Stimulated activated CD4-positive, alpha-beta T cell treated with anti-CD3 and anti-CD28 coated beads, Interleukin-15, amount 100 ng/mL, for 24 hours (primary cell): ENCODE measurements at places on chromosomes 13 and 19.

DNA sequence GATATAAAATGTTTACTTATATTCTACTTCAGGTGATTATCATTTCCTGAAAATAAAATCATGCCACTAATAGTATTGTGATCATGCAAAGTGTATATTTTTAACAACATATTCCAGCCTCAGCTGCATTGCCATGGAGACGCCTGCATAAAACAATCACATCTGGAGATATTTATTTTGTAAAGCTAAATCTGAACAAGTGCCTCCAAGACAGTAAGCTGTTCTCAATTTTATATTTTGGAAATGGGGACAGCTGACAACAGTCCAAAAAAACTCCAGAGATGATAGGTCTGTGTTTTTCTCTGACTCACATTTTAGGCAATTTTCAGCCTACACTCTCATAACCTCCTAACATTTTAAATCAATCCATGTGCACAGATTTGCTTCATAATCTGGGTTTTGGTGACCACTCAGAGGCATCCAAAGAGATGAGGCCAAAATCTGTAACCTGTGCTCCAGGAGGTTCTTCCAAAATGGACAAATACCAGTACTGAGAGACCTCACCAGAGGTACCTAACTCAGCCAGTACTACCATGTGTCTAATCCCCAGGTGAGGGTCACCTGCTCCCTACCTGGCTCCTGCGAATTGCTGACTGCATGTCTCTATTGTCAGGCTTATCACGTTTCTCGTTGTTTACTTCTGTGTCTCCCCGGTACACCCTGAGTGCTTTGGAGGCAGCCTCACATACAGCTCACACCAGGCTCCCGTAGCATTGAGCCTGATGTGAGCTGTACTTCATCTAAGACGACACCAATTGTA is 62.7 kb downstream of the COL4A1 start:
- no peak for DNase-seq

DNA sequence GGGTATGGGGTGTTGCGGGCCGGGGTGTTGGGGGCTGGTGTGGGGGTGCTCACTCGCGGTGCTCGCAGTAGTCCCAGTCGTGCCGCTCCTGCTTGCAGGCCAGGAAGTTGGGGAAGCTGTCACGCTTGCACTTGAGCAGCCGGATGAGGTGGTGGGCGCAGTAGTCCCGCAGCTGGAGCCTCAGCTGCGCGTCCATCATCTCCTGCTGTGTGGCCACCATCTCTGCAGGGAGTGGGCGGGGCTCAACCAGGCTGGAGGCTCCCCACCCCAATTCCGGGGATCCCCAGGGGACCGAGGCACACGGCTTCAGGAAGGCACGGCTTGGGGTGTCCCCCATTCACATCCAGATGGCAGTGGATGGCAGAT is 5.2 kb downstream of the NDUFB7 start:
- DNase-seq = no peak

DNA sequence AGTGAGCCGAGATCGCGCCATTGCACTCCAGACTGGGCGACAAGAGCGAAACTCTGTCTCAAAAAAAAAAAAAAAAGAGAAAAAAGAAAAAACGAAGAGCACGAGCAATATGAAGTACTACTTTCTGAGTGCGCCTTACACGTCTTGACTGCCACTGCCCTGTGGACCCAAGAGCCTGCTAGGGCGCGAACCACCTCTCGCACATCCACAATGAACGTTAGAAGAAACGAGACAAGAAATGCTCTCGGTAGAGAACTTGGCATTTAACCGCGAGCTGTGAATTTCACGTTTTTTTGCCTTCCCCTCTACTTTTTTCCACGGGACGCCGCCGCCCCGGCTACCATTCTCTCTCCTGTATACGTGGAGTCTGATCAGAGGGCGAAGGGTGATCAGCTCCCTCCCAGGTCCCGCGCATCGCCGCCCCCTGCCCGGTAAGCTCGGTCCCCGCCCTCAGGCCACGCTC is 454 bp downstream of the TIMM44 start:
- no peak for DNase-seq

DNA sequence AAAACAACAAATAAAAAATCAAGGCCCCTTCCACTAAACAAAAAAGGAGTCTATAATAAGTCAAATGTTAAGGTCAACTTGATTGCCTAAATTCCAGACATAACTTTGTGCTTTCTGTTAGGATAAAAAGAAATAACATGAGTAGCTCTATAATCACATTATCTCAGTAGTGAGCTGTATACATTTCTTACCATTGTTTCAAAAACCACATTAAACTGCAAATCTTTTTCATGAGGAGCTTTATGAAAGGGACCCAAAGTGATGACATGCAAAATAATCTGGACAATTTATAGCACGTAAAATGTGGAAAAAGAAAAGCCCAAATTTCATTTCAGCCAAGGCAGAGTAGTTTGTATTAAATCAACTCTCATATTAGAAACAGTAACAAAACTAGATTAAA is 269.2 kb downstream of the KLF12 start:
- DNase-seq = no peak

DNA sequence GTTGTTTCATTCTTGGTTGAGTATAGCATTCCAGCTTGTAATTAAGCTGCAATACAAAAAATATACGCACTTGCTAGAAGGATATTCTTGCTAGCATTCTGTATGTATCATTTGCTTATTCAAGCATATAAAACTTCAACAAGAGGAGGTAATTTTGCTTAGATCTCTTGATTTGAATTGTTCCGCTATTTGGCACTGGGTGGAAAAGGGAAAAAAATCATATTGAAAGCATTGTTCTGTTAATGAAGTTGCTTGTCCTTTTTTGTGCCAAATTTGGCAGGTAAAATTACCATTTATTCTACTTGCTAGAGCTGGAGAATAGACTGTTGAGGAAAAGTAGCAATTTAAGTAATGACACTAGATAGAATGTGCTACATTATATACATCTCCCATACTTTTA is 190.2 kb downstream of the GGACT start:
- no peak for DNase-seq

DNA sequence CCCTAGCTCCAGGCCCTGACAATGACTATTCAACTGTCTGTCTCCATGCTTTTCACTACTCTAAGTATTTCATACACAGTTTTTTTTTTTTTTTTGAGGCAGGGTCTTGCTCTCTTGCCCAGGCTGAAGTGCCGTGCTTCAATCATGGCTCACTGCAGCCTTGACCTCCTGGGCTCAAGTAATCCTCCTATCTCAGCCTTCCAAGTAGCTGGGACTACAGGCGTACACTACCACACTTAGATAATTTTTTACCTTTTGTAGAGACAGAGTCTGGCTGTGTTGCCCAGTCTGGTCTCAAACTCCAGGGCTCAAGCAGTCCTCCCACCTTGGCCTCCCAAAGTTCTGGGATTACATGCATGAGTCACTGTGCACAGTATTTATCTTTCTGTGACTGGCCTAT is 815.4 kb downstream of the DACH1 start:
- no peak for DNase-seq

- no peak for DNase-seq
Measured at GRCh38 chr13:109131698-109132257, 502.4 kb downstream of the MYO16 start.

- no peak for DNase-seq
Measured at GRCh38 chr13:85068231-85068630, 731.0 kb downstream of the SLITRK6 start.

DNA sequence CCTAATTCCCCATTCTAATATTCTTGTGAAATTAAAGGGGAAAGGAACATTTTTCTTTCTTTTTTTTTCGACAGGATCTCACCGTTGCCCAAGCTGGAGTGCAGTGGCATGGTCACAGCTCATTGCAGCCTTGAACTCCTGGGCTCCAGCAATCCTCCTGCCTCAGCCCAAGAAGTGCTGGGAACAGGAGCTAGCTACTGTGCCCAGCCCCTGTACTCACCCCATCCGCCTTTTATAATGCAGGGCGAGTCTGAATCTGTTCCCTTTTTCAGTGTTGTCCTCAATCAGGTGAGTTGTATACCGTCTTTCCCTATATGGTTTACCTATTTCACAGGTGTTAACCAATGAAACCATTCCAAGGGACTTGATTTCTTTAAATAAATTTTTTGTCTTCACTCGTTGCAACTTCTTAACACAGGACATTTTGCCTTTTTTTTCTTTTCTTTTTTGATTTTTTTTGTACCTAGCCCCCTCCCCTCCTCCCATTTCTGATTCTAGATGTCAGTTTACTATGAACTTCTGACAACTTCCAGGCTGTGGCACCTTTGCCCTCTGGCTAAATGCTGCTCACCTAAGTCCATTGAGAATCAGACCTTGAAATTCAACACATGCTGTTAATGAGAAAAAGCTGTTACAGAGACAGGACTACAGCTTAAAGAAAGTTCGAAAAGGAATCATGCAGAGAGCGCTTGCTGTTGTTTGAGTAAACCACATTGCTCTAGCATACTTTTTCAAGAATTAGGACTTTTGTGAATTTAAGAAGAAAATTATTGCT is 562.1 kb upstream of the KLF12 start:
- no peak for DNase-seq

GRCh38 chr19:11674067-11674492 is 64.7 kb downstream of the ZNF823 start:
- no peak for DNase-seq

- no peak for DNase-seq
Measured at GRCh38 chr19:17214508-17215126, 540 bp upstream of the USE1 start.

- no peak for DNase-seq
Measured at GRCh38 chr13:96086736-96087135, 3.2 kb upstream of the HS6ST3 start.

- DNase-seq = no peak
Measured at GRCh38 chr19:40674291-40674690, 16.2 kb downstream of the NUMBL start.

GRCh38 chr13:110641055-110642015 is 26.0 kb downstream of the NAXD start:
- DNase-seq = no peak

DNA sequence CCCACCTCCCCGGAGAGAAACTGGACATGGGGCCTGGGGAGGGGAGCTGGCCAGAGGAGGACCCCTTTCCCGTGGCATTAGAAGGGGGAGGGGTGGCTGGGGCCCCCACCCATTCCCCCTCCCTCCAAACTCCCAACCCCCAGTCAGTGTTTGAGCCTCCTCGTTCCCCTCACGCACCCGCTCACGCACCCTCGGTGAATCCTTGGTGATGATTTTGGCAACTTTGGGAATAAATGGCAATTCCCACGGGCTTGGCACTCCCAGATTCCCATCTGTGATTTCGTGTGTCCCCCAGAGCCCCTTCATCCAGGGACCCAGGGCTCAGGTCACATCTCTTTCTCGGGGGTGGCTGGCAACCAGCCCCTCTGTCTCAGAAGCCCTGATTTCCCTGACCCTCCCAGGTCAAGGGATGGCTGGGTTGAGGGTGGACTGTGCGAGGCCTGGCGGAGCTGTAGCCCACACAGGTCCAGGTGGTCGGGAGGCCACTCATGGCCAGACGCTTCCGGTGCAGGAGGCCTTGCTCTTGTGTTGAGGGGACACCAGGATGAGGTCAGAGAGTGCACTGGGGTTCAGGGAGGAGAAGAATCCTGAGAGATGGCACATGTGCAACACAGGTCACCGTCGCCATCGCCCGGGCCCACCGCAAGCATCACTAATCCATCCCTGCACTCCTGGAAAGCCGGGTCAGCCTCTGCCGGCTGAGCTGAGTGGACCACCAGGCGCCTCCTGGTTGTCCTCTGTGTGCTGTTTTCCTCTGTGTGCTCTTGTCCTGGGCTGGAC is 20.7 kb downstream of the EPN1 start:
- DNase-seq = no peak

- DNase-seq = no peak
Measured at GRCh38 chr19:38070573-38070972, 153.4 kb downstream of the DPF1 start.
